Activated gamma-delta T cell treated with anti-CD3 and anti-CD28 coated beads, Interleukin-2, amount 50 U/mL, for 16 hours (primary cell): ENCODE measurements at places on chromosomes 3 and 15.

GRCh38 chr3:50418850-50419249 lies 59.5 kb upstream of the TMEM115 start:
- DNase-seq = no peak

DNA sequence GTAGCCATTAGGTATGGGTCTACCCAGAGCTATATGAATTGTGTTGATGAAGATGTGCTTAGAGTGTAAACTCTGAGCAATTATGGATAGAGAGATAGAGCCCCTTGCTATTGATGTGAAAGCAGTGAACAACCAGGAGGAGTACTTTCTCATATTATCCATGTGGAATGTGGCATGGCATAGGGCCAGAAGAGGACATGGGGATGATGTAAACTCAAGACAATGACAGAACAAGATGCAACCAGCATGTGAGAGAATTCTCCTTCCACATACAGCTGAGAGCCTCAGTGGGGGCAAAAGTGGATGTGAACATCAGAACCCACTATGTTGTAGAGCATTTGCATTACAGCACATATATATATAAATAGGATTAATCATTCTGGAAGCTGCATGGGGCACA lies 36.4 kb upstream of the BNC1 start:
- DNase-seq = no peak

- no peak for DNase-seq
Measured at GRCh38 chr3:37086918-37087317, 87.5 kb downstream of the LRRFIP2 start.

DNA sequence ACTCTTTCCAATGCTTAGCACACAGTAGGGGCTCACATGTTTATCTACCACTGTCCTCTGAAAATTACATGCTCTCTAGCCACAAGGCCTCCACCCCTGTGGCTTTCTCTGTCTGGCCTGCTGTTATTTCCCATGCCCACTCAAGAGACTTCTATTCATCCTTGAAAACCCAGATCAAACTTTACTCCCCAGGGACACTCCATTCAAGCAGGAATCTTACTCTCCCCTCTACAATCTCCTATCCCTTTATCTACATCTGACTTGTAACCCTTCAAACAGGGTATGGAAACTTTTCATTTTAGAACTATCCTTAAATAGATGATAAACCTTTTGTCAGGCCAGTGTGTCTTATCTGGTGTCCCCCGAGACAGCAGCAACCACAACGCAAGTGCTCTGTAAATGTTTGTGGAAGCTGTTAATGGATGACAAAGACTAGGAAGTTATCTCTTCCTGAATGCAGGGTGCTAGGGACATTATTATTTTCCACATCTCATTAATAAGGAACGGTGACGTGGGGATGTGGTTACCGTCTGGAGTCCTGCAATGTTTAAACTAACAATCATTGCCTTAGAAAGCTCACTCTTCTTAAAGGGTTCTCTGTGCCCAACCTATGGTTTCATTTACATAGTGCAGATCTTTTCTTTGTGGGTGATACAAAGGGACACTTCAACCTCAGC lies 322.3 kb downstream of the ARRDC4 start:
- DNase-seq = no peak

DNA sequence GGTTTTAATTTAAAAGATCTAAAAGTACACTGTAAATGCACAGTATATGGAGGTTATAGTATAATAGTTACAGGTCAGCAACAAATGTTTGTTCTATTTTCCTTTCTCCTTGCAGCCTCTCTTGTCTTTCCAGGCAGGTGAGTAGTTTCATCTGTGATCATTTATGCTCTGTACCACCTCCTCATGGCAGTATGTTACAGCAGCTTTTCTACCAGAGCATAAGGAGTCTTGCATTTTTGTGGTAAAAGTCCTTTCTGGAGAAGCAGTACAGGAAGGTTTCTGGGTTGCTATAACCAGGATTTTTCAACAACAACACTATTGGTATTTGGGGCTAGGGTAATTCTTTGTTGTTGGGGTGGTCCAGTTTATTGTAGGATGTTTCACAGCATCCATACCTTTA lies 59.5 kb downstream of the ZNF609 start:
- DNase-seq = no peak

- no peak for DNase-seq
Measured at GRCh38 chr15:91104111-91104510, 4.1 kb downstream of the SV2B start.

DNA sequence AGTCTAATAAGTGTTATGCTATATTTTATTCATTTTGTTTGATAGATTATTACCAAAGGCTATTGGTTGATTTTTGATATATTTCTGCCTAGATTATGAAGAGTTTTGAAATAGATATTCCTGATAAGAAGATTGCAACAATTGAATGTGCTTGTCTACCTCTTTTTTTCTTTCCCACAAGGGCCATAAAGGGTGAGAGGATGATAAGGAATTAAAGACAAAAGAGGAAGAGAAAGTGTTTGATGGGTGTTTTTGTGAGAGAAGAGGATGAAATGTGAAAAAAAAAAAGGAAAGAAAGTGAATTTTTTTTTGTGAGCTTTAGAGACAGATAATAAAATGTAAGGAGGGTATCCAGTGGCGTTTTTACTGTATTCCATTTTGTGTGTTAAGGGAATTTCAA lies 244.4 kb downstream of the CHST2 start:
- no peak for DNase-seq

DNA sequence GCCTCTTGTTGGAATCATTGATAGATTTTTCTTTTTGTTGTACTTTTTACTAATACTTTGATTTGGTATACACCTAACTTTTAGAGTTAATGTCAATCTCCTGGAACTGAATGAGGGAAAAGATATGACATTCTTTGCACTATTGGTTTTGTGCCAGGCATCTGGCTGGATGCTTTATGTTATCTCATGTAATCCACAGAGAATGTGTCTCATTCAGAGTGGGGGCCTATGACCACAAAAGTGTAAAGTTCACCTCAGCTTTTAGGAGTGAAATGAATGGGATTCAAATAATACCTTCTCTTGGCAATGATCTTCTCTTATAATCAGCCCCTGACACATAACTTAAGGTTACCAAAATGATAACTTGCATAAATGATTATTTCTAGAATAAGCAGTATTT lies 329.1 kb upstream of the ROPN1 start:
- no peak for DNase-seq

DNA sequence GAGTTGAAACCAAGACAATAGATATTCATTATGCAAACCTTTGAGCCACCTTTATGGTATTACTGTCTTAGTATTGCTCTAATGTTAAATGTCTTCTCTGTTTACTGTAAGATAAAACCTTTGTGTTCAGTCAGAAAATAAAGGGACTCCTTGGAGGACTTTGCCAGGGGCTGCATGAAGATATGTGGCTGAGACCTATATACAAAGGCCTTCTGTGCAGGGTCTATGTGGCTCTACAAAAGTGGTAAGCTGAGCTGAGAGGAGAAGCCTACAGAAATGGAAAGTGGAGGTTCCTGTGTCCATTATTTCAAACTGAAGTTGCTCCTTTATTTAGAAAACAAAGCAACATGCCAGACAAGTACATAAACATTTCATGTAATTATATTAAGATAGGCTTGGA lies 131.5 kb downstream of the FNDC3B start:
- no peak for DNase-seq

- no peak for DNase-seq
Measured at GRCh38 chr3:113431811-113432210, 9.5 kb downstream of the CFAP44 start.

DNA sequence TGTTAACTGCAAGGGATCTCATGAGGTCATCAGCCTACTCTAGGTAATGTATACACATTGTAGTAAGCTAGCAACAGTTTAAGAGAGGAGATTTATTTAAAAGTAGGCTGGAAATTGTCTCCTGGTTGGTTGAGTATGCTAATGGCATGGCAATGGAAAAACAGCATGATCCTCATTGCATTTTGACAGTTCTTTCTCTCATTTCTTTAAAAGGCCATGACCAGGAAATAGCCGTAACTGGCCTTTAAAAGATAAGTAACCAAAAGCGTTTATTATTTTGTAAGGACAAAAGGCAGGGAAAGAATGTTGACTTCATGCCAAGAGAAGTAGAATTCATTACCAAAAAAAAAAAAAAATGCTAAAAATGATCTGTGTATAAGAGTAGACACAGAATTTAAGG lies 310.3 kb downstream of the FGF12 start:
- DNase-seq = no peak

DNA sequence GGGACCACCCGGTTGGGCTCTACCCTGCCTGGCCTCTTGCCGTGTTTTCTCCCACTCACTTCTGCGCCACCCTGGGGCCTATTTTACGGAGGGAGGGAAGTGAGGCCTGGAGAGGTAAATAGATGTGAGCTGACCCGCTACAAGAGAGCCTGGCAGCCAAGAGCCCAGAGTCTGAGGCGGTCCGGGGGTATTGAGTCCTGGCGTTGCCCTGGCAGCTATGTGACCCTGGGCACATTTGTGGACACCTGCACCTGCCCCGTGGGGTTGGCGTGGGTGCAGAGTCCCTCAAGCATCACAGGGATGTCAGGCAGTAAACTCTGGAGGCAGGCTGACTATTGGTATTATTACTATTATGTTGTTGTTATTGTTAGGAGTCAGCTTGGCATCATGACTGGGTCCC lies 85.7 kb downstream of the FBLN2 start:
- no peak for DNase-seq
